ENCODE measurements at places on chromosomes 2 and 18. TPM values are rescaled to one million over a fixed set of nuclear protein-coding genes. Genes with fewer than 3 reads are reported as not detected.
A peak's percentile ranks its signal among the peaks of the same experiment; 100 is the strongest.

The DOCK10 gene
- 179 TPM for total RNA-seq

The ZNF385B gene
- not detected for total RNA-seq

The ECEL1 gene
- total RNA-seq: 1.8 TPM

DNA sequence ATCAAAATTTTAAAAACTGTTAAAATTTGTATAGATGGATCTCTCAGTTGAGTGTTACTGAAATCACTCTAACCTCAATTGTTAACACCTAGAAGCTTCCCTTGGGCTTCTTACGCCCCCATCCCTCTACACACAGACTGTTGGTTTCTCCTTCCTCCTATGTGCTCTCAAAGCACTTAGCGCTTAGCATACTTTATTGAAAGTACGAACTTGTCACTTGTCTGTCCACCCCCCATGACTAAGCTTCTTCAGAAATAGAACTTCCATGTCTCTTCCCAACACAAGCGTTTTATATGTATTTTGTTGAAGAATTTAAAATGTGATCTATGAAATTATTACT lies 441 bp downstream of the MPHOSPH10 start:
- no peak overlapping the region for H3K27ac ChIP-seq
- no peaks in the 10 kb centered on the region for H3K27me3 ChIP-seq
- peaks cover 18% of the 10 kb centered on the region for H3K4me1 ChIP-seq
- DNase-seq: no peak
- no peak overlapping the region for H3K4me3 ChIP-seq

GRCh38 chr2:21356857-21357255 lies 233.1 kb downstream of the TDRD15 start:
- H3K36me3 ChIP-seq: no peaks in the 10 kb centered on the region
- H3K4me3 ChIP-seq: no peak overlapping the region
- H3K27ac ChIP-seq: no peak overlapping the region
- H3K27me3 ChIP-seq: no peaks in the 10 kb centered on the region
- no peak for DNase-seq

- DNase-seq: no peak
- H3K27ac ChIP-seq: no peak overlapping the region
- H3K36me3 ChIP-seq: no peaks in the 10 kb centered on the region
- H3K27me3 ChIP-seq: no peaks in the 10 kb centered on the region
- H3K4me1 ChIP-seq: peaks cover 12% of the 10 kb centered on the region
Observed at GRCh38 chr2:108548208-108549003, 14.1 kb downstream of the LIMS1 start.

DNA sequence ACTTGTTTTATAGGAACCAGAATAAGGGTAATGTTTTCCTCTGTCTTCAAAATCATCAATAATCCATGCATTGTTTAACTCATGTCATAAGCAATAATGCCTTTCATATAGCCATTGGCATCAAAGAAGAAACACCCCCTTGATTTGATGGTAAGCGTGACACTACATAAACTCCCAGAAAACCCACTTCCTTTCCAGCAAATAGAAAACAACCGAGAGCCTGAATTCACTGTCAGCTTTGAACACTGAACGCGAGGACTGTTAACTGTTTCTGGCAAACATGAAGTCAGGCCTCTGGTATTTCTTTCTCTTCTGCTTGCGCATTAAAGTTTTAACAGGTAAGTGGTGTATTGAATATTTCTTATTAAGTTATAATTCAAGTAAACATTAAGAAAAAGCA lies at the start of gene ICOS:
TSS of gene ICOS (plus strand) at position 229 of the 400 bp plus-strand sequence. CDS start at position 281, 52 bp downstream.
- DNase-seq: peak; percentile 56
- H3K4me1 ChIP-seq: peaks cover 58% of the 10 kb centered on the region
- H3K36me3 ChIP-seq: peaks cover 35% of the 10 kb centered on the region
- peak within 1 kb of the TSS; percentile 99 for H3K4me3 ChIP-seq
- peak within 1 kb of the TSS; percentile 100 for H3K27ac ChIP-seq

- peaks cover 84% of the 10 kb centered on the region for H3K27me3 ChIP-seq
- no peak overlapping the region for H3K4me3 ChIP-seq
- peaks cover 1% of the 10 kb centered on the region for H3K36me3 ChIP-seq
- no peak for DNase-seq
- no peak overlapping the region for H3K27ac ChIP-seq
Observed at GRCh38 chr2:110113961-110114591, 1.5 kb downstream of the MALL start.

- no peak overlapping the region for H3K4me3 ChIP-seq
- no peak for DNase-seq
- H3K27me3 ChIP-seq: peaks cover 15% of the 10 kb centered on the region
Observed at GRCh38 chr18:50468807-50469206, 91.1 kb upstream of the MAPK4 start.

- peaks cover 75% of the 10 kb centered on the region for H3K27me3 ChIP-seq
- peak overlapping the region; percentile 23 for H3K4me3 ChIP-seq
- peaks cover 33% of the 10 kb centered on the region for H3K4me1 ChIP-seq
- no peak overlapping the region for H3K27ac ChIP-seq
- H3K36me3 ChIP-seq: peaks cover 4% of the 10 kb centered on the region
Observed at GRCh38 chr2:170711196-170711773, 3.9 kb upstream of the SP5 start.

DNA sequence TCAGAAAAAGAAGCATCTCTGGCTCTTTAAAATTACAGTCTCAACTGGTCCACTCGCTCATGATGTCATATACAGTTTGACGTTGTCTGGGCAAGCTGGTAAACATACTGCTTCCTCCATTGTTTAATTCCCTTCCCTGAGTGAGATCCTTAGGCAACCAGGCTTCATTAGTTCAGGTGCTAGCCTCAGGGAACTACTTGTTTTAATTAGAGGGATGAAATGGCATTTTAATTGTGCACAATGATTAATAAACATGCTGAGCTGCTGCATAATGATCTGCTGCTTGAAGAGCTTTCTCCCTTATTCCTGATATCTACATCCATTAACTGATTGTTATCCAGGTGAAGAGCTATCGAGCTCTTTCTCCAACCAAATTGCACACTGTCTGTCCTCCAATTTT lies 195.6 kb upstream of the ETAA1 start:
- H3K4me3 ChIP-seq: no peak overlapping the region
- H3K4me1 ChIP-seq: no peaks in the 10 kb centered on the region
- no peak overlapping the region for H3K27ac ChIP-seq
- no peak for DNase-seq

DNA sequence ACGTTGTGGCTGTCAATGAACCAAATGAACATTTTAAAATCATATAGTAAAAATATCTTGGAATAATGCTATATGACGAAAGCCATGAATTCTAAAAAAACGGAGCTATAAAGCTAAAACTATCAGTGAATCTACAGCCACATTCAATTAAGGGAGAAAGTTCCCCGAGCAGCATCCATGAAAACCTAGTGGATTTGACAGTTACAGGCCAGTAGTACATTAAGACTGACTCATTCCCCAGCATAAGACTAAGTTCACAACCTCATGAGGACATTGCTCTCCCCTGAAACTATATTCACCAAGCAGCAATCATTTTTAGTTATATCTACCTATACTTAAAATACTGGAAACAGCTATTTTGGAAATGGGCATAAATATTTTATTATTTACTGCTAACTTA lies 36.6 kb downstream of the KIDINS220 start:
- peaks cover 11% of the 10 kb centered on the region for H3K36me3 ChIP-seq
- H3K4me3 ChIP-seq: no peak overlapping the region
- DNase-seq: no peak
- H3K27me3 ChIP-seq: no peaks in the 10 kb centered on the region
- H3K4me1 ChIP-seq: peaks cover 49% of the 10 kb centered on the region
